ENCODE measurements at places on chromosomes 1 and 21.

DNA sequence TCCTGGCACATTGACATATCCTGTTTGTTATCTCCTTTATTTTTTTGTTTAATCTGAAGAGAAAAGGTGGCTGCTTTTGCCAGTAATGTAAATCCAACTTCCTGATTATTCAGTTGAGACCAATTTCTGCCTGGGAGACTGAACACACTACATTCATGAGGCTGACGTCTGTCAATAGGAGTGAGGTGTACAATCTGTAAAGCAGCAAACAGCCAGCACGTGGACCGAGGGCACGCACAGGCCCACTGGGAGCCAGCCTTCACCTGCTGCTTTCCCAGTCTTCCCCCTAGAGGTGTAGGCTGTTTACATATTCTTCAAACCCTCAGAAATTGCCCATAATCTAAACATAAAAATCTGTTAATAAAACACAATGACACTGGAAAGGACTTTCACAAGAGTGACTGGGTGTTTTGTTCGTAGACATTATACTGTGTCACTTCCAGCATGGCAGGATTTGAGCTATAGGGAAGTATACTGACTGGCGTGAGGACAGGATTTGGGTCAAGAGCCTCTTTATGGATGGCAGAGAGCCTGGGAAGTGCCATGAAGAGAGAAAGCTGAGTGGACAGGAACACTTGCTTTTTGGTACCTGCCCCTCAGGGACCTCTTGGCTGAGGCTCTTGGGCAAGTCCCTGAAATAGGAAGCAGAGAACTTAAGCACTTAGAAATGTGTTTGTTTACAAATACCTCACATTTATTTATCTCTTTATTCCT is 552.9 kb upstream of the CAMK1G start:
- no peak for DNase-seq

GRCh38 chr1:175646439-175647209 is 96.8 kb downstream of the TNR start:
- no peak for DNase-seq

- DNase-seq = no peak
Observed at GRCh38 chr1:70415882-70416281, 4.8 kb downstream of the CTH start.

GRCh38 chr1:23527366-23527765 is 3.7 kb downstream of the E2F2 start:
- no peak for DNase-seq

DNA sequence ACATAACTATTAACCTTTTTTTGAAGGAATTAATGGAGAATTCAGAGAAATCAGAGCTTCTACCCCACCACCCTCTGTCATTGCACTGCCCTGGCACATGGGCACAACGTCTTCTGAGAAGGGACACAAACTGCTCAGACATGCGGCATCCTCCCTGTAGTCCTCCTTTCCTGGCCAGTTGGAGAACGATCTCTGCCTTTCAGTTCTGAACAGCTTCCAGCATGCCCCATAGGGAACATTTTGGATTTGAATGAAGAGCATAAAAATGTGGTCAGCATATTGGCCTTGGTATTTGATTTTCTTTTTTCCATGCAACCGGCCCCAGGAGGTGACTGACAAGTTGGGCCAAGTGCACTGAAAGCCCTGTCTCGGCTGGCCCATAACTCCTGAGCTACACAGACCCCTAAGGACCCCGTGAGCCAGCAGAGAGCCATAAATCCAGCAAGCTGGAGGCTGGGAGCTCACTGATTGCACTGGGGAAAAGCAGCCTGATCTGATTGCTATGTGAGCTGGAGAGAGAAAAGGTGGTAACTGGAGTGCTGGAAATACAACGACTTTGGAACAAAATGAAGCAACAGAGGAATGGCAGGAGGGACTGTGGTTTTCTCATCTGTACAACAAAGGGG is 10.9 kb upstream of the BLACAT1 start:
- DNase-seq = no peak

DNA sequence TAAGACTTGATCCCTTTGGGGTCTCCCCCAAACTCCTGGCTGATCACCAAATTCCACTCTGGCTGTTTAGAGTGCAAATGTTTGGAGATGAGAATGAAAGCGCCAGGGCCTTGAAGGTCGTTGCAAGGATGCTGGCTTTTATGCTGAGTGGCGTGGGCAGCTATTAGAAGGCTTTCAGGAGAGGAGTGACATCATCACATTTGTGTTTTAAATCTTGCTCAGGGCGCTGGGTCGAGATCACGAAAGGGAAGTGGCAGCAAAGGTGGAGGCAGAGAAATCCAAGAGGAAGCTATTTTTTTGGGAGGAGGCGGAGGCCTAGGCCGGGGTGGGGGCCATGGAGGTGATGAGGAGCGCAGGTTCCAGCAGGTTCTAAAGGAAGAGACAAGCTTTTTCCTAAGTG is 49.3 kb downstream of the PDE9A start:
- DNase-seq = no peak

GRCh38 chr1:227769047-227769935 is 34.1 kb downstream of the SNAP47 start:
- DNase-seq = no peak

DNA sequence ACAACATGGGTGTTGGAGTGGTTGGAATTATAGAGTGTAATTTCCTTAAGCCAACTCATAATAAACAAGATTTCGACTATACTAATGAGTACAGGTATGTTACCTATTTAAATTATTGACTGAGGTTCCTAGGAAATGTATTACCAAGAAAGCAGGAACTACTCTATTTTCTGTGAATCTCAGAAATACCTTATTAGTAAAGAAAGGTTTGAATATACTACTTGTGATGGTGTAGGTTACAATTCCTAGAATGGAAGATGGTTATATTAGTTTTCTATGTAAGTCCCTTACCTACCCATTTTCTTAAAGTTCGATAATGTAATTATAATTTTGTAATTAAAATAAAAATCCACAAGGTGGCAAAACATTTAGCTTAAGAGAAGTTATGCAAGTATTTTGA is 29.3 kb downstream of the MORC3 start:
- no peak for DNase-seq

DNA sequence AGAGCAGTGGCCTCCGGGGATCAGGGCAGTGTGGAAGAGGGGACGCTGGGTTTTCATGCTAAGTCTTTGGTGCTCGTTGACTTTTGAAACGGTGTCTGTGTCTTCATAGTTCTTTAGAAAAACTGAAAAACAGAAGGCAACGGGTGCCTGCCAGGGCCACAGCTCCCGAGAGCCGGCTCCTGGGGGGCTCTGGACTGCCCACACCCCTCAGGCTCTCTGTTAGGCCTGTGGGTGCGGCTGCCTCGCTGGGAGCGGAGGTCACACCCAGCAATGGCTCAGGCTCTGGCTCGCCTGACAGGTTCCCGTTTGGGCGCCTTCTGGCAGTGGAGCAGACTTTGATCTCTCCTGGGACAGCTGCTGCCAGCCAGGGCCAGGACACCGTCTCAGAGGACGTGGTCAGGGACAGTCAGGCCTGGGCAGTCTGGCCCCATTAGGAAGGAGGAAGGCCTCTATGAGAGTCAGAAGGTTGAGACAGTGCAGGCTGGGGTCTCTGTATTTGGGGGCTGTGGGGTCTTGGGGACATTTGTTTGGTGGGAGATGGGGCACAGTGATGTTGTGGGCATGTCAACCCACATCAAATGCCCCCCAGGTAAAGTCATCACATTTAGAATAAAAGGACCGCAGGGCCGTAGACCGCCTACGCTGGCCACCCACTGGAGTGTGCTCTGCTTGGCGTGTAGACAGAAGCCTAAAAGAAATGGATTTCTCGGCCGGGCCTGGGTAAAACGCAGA is 5.6 kb downstream of the ARHGEF16 start:
- no peak for DNase-seq
